ENCODE measurements at places on chromosomes 16 and 17.

GRCh38 chr17:22374741-22375140 lies 682.4 kb downstream of the KCNJ18 start:
- no peak for DNase-seq

GRCh38 chr16:87160234-87160636 lies 157.0 kb downstream of the C16orf95 start:
- no peak for DNase-seq

GRCh38 chr17:33202021-33202420 lies 91.1 kb downstream of the ASIC2 start:
- no peak for DNase-seq

DNA sequence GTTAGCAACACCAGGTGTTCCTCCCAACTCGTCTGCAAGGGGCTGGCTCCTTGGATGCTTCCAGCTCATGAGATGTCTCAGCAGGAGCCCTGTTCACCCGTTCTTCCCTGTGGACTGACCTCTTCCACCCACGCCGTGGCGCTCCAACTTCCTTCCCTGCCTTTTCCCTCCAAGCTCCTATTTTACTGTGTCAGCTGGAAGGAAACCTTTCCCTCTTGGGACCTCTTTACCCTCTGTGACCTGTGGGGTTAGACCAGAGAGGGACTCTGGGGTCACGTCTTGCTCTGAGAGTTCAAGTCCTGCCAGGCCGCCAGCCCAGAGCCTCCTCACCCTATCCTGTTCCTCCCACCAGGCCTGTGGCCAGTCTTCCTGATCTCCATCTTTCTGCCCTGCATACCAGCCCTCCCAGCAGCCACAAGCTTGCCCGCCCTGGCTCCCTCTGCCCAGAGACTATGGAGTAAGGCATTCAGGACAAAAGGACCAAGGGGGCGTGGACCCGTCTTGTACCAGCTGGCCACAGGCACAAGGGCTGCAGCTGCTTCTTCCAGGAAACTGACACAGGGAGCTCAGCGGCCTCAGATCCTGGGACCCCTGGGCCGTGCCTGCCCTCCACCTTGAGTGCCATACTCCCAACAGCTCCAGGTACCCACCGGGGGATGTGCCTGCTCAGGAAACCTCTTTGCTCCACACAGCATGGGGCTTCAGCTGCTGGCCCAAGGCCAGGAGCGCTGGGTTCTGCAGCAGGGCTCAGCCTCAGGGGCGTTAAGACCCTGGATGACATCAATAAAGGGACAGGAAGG lies 3.0 kb downstream of the PAQR4 start:
- DNase-seq, result peak; percentile 72

DNA sequence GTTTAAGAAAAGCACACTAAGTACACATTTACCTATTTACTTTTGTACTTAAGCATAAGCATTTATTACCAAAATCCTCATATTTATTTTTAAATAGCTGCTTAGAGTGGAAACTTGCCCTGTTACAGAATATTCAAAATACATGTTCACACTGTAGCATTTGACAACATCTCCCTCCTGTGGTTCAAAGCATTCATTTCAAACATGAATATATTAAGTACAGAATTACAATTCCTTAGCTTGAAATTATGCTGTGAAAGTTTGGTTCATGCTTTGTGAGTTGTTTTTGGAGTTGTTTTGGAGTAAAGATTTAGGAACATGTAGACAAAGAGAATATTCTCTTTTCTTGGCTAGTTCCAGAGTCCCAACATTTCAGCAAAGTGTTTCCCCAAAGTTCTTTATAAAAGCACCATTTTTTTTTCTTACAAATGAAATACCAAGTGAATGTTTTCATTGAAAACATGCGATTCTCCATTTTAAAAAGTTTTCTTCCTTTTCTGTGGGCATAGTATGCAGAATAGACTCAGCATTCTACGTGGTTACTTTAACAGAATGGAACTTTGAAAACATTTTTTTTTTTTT lies 33.2 kb downstream of the TUBD1 start:
- DNase-seq, result peak; percentile 58

GRCh38 chr17:79513820-79514535 lies 96.9 kb downstream of the RBFOX3 start:
- DNase-seq, result no peak

DNA sequence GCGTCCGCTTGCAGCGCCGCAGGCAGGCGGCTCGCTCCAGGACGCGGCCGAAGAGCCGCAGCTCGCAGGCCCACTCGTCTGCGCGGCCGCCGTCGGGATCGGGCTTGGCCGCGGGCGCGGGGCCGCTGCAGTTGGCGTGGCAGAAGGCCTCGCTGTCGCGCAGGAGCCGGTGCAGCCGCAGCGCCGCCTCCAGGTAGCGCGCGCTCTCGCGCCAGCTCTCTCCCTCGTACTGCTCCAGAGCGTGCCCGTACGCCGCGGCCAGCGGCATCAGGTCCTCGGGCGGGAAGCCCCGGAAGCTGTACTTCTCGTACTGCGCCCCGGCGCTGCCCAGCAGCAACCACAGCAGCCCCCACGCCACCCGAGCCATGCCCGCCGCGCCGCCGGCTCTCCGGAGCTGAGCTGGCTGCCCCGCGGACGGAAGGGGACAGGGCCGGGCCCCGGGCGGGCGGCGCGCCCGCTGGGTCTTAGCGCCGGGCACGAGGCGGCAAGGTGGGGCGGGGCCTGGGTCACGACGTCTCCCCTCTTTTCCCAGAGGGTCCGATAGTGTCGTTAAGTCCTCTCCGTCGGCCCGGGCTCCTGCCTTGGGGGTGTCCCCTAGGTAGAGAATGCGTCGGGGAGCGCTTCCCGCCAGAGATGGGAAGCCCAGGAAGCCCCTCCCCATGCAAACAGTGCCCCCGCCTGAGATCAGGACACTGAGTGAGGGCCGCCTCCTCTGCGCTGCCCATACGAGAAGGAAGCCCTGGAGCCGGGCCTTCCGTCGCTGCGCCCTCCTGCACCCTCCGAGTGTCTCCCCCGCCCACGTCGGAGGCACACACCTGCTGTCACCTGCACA lies at the start of gene P3H4:
TSS of gene P3H4 (minus strand) at position 401 of the 832 bp plus-strand sequence. CDS start at position 367, 34 bp downstream.
- DNase-seq, result peak; percentile 89

DNA sequence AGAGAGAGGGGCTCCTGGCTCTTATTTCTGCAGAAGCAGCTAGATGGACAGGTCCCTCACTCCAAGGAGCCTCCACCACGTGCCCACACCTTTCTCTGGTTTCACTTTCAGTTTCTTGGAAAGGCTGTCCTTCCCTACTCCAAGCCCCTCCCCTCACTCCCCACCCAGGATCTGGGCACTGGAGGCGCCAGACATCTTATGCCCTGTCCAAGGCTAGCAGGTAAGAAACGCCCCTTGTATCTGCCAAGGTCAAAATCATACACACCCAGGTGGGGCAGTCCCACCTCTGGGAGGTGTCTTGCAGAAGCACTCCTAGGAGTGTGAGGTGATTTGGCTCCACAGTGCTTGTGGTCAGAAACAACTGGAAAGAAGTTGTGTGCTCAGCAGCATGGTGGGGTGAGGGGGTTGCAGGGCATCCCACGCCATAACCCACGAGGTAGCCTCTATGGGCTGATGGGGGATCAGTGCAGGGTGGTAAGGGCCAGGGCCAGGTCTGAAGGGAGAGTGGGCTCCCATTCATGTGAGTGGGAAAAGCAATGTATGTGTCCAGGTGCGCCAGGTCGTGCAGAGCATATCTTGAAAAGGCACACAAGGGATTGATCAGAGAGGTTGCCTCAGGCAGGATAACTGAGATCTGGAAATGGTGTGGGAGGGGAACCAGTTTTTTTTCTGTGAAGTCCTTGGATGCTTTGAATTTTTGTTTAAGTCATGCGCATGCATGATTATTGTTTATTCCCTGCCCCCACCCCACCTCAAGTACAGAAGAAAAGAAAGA lies 31.8 kb upstream of the PRM1 start:
- DNase-seq, result peak; percentile 77

- DNase-seq, result no peak
Observed at GRCh38 chr17:70368011-70368410, 198.7 kb downstream of the KCNJ2 start.

DNA sequence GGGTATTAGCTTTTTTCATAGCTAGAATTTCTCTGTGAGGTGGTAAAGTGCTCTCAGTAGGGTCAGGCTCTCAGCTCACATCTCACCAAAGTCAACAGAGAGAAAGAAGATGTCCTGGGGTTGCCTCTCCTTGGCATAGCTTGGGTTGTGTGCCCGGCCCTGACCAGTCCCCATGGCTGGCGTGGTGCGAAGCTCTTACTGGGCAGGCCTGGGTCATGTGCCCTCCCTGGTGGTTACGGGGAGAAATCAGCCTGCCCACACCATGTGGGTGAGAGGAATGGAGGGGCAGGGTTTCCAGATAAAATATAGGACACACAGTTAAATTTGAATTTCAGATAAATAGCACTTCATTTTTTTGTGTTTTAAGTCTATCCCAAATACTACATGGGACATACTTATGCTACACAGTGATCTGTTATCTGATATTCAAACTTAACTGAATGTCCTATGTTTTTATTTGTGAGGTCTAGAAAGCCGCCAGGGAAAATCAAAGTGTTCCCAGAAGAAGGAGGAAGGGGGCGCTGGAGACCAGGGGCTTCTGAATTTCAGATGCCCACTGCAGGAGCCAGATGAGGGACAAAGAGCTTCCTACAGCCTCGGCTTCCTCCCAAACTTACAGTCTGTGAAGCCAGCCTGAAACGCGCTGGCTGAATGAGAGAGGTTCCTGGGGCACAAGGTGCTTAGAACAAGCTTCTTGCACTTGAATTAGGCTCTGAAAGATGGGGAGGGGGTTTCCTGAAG lies 45.4 kb downstream of the NKD1 start:
- peak; percentile 15 for DNase-seq

GRCh38 chr16:72295914-72296313 lies 124.0 kb upstream of the PMFBP1 start:
- no peak for DNase-seq

- peak; percentile 43 for DNase-seq
Observed at GRCh38 chr17:3683054-3683511, 12.9 kb downstream of the P2RX5 start.

DNA sequence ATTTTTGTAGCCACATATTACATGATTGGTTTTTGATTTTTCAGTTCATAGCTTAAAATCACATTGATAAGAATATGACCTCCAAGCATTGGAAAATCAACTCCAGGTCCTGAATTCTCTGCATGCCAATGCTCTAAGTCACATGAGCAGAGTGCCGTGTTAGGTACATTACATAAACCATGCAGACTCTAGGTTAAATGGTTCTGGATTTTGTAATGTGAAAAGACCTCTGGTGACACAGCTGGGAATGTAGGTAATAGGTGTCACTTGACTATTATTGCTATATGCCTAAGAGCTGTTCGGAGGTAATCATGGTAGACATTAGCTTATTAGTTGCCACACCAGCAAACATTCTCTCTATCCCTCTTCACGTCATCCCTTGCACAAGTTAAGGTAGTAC lies 231.1 kb upstream of the SALL1 start:
- no peak for DNase-seq

GRCh38 chr17:63555500-63556156 lies 5.4 kb downstream of the DCAF7 start:
- no peak for DNase-seq

DNA sequence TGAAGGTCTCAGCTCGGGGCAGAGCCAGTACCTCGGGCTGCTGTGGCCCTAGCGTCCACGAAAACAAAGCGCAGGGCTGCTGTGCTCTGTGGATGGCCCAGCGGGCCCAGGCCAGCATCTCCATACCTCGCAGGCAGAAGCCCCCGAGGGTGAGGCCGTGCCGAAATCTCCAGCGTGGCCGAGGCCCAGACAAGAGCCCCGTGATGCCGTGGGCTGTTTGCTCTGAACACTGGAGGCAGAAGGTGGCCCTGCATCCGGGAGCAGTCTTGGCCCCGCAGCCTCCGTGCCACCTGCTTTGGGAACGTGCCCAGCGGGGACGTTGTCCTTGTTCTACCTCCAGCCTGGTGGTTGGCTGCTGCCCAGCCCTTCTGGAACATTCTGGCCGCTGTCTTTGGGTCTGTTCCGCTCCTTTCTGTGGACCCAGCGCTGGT lies 121.4 kb downstream of the BANP start:
- DNase-seq, result no peak
